ENCODE measurements at places on chromosomes 6 and 20.

- no peak for DNase-seq
Measured at GRCh38 chr6:31886541-31886991, 7.8 kb upstream of the SLC44A4 start.

DNA sequence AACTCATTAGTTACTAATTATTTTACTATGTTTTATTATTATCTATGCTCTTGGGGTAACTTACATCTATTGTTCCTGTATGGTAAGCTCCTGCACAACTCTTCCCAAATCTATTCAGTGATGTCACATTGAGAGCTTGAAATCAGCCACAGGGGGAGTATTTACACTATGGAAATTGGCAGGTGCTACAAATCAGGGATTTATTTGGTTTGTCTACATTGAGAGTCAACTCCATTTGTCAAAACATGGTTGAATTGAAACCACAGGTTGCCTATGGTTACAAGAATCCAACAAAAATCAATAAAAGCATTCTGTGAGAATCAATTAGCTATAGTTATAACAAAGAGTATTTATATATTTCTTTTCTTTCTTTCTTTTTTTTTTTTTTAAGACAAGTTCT lies 3.9 kb upstream of the FITM2 start:
- DNase-seq: no peak

DNA sequence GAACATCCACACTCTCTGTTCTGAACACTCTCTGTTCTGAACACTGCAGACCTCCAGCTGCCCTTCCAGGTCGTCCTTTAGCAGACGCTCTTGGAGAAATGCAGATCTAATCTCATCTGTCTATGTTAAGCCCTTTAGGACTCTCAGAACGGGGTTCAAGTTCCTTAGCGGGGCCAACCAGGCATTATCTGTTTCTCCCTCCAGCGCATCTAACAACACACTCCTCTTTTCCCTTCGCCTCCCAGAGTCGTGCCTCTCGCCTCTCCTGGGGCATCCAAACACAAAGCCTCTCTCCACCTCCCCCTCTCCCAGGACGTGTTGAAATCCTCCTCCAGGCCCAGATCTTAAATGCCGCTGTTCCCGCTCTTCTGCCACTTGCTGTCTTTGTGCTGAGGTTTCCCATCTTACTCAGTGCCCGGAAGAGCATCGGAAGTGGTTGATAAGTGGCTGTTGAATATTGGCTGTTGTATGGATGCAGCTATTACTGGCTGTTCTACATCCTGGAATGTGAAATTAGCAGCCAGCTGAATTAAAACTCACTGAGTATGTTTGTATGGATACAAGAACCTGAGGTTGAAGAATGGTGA lies 108.4 kb upstream of the GGTLC1 start:
- no peak for DNase-seq

GRCh38 chr6:29631860-29632731 lies 887 bp downstream of the GABBR1 start:
- peak; percentile 20 for DNase-seq

DNA sequence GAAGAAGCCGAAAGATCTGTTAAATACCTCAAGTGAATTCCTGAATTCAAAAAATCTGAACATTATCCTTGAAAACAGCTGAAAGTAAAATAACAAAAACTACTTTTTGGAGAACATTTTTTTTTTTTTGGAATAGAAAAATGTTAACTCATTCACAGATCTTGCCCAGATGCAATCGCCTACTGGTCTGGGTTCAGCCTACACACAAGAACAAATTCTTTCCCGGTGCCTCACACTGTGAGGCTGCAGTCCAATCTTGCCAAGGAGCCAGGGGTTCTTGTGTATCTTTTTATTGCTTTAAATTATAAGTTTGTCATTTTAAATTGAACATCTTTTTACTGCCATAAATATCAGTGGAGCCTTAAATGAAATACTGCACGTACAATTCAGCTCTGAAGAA lies 41.2 kb upstream of the TMEM200A start:
- DNase-seq: peak; percentile 9

DNA sequence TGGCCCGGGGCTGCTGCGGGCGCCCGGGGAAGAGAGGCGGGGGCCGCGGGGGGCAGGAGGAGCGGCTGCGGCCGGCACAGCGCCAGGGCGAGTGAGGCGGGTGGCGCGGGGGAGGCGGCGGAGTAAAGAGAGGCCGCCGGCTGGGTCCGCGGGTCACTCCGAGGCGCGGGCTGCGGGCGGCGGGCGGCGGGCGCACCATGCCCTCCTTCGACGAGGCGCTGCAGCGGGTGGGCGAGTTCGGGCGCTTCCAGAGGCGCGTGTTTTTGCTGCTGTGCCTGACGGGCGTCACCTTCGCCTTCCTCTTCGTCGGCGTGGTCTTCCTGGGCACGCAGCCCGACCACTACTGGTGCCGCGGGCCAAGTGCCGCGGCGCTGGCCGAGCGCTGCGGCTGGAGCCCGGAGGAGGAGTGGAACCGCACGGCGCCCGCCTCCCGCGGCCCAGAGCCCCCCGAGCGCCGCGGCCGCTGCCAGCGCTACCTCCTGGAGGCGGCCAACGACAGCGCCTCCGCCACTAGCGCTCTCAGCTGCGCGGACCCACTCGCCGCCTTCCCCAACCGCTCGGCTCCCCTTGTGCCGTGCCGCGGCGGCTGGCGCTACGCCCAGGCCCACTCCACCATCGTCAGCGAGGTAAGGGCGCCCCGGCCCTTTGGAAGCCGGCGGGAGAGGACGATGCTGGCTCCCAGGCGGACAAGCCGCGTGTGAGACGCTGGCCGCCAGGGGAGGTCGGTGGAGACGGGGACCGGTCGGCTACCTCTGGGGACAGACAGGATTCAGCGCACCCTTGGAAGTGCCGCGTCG lies at the start of gene SLC22A3:
Gene SLC22A3 (plus strand): TSS at position 156 of the 797 bp plus-strand sequence. CDS start 42 bp downstream, at position 198.
- DNase-seq: no peak

GRCh38 chr6:106666282-106667021 lies 37.1 kb downstream of the QRSL1 start:
- DNase-seq: no peak

GRCh38 chr6:116500969-116501433 lies 10.4 kb upstream of the CALHM5 start:
- no peak for DNase-seq

DNA sequence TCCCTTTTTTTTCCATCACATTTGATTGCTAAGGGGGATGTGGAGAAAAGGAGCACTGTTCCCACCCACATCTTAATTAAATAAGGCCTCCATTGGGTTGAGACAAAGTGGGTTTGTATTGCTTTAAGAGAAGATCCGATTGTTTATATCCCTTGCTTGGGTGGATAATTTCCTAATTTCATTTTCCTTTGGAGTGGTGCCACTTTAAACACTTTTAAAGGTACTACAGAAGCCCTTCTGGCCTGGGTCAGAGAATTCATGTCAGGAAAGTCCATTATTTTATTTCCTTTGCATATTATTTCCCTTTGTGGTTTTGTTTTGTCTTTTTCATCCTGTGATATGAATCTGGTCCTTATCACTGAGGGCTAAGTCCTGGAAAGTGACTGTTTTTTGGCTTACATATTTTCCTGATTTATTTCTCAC lies 56.9 kb downstream of the PHACTR2 start:
- DNase-seq: no peak

- DNase-seq: peak; percentile 30
Measured at GRCh38 chr6:105431226-105431625, 28.3 kb upstream of the PREP start.

- DNase-seq: no peak
Measured at GRCh38 chr6:88483424-88483823, 317.3 kb upstream of the CNR1 start.

DNA sequence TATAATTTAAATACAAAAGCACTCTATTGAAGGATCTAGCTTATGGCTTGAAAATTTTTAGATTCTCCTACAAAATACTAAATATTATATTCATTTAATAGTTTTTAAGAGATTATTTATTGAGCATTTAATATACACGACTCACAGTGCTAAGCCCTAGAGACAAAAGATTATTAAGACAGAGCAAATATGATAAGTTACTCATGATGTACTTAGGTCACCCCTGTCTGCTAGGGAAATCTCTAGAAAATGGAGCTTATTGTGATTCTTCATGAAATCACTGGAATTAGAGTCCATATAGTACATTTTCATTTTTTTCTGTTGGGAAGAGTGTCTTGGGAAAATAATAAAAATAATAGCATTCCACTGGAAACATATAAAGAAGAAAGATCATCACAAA lies 37.8 kb downstream of the BEND6 start:
- no peak for DNase-seq

Measured in kidney glomerular epithelial cell (primary cell).